ENCODE measurements at places on chromosomes 6 and 20.
A peak's percentile ranks its signal among the peaks of the same experiment; 100 is the strongest.

DNA sequence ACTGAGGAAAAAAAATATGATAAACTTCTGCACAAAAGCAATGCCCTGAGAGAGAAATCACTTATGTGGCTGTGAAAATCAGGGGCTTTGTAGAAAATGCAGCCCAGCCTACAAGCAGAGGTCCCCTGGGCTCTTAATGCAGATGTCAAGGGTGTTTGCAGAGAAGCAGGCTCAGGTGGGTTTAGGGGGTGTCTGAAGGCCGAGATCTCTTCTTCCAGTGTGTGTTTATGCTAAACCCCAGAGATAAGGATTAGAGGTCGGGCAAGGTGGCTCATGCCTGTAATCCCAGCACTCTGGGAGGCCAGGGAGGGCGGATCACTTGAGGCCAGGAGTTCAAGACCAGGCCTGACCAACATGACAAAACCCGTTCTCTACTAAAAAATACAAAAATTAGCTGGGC is 78.5 kb downstream of the TMEM242 start:
- DNase-seq, result no peak

- no peak for DNase-seq
These were observed 26.7 kb upstream of the CDKN1A start for GRCh38 chr6:36651659-36652379.

DNA sequence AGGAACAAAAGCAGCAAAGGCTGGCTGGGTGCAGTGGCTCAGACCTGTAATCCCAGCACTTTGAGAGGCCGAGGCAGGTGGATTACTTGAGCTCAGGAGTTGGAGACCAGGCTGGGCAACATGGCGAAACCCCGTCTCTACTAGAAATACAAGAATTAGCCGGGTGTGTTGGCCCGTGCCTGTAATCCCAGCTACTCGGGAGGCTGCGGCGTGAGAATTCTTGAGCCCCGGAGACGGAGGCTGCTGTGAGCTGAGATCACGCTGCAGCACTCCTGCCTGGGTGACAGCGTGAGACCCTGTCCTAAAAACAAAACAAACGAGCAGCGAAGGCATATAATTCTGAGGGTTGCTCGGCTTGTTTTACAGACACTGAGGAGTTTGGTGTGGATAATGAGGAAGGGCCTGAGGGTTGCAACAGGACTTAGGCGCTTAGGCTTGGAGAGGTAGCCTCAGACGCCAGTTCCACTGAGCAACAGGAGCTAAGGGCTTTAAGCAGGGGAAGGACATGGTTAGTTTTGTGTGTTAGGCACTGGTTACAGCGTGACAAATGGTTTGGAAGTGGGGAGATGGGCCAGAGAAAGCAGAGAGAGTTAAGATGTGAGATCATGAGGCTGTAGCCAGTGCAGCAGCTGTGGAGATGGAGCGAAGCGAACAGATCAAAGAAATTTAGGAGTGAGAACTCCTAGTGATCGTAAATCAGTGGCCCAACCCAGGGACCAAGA is 1.2 kb downstream of the MYH7B start:
- no peak for DNase-seq

GRCh38 chr6:166045173-166045859 is 122.3 kb downstream of the TBXT start:
- no peak for DNase-seq

GRCh38 chr6:132526461-132526860 is 11.6 kb upstream of the TAAR9 start:
- DNase-seq, result no peak

- no peak for DNase-seq
These were observed 86.8 kb upstream of the SNAP25 start for GRCh38 chr20:10131732-10132345.

DNA sequence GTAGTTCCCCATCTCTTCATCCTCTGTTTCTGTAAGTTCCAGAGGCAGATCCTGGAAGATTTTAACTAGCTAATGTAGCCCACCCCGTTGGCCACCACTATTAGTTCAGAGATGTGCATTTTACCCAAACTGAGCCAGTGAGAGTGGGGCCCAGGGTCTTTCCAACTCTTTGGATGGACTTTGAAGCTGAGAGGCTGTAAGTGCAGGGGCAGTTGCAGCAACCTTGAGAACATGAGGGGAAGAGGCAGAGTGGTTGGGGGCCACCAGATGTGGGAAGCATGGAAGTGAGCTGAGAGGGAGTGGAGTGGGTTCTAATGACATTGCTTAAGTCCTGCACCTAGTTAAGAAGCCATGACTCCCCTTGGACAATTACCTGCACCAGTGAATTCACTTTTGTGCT is 72.2 kb downstream of the CDH26 start:
- no peak for DNase-seq

DNA sequence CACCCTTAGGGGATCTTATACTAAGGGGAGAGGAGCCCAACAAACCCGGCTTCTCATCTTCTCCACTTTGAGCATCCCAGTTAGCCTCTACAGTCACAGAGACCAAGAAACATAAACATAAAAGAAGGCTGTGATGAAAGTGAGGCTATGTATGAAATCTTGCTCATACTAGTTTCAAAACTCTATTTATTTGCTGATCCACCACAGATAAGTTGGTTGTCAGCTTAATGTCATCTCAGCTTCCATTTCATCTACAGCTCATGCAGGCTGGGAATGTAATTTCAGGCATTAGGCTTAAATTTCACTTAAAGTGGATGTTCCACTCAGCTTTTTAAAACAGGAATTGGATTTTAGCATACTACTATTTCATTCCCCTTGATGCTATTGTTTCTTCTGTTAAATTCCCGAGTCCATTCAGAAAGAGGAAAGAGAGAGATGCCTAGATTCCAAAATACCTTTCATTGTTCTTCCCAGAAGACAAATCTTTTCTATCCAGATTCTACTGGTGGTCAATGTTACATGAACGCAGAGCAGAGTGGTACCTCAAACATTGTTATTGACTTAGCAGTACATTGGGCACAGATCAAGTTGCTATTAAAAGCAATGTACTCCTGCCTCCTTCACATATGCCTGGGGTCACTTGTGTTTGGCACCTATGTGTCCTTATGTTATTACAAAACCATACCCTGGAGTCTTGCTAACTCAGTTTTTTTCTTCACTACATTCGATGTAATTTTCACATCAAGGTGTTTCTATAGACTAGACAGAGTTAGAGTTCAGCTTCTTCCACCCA is 149.0 kb downstream of the HACE1 start:
- DNase-seq, result no peak

- DNase-seq, result no peak
These were observed 84.6 kb downstream of the EDN3 start for GRCh38 chr20:59385038-59385437.

- no peak for DNase-seq
These were observed 21.7 kb upstream of the MYT1 start for GRCh38 chr20:64142590-64142989.

GRCh38 chr20:63703976-63704748 is 3.6 kb downstream of the ARFRP1 start:
- no peak for DNase-seq

DNA sequence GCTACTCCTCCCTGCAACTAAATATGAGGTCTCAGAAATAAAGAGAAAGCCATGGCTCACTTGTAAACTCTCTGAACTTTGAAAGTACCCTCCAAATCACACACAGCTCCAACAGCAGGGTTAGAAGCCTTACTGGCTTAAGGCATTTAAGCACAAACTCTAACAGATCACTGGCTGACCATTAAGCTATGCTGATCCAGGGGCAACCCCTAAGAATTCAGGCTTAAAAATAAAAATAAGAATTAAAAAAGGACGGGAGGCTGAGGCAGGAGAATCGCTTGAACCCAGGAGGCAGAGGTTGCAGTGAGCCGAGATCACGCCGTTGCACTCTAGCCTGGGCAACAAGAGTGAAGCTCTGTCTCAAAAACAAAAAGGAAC is 21.8 kb downstream of the HLA-E start:
- DNase-seq, result peak; percentile 5

- no peak for DNase-seq
These were observed 147.0 kb downstream of the TBC1D32 start for GRCh38 chr6:121187200-121187832.

GRCh38 chr20:13302647-13303450 is 81.8 kb downstream of the ISM1 start:
- DNase-seq, result peak; percentile 67

DNA sequence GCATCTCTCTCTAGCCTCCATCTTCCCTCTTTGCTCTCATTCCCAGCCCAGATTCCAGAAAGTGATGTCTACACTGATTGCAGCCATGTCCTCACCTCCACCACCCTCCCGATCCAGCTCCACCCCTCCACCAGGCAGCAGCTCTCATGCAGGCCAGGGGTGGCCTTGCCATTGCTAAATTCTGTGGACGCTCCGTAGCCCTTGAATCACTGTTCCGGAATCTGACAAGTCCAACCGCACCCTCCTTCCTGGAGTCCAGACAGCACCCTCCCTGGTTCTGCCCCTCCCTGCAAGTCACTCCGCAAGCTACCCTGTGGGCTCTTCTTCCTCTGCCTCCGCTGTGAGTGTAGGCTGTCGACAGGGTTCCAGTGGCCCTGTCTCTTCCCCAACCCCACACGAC is 26.2 kb downstream of the TNXB start:
- DNase-seq, result no peak

GRCh38 chr6:64774881-64775280 is 932.1 kb downstream of the EYS start:
- DNase-seq, result no peak

DNA sequence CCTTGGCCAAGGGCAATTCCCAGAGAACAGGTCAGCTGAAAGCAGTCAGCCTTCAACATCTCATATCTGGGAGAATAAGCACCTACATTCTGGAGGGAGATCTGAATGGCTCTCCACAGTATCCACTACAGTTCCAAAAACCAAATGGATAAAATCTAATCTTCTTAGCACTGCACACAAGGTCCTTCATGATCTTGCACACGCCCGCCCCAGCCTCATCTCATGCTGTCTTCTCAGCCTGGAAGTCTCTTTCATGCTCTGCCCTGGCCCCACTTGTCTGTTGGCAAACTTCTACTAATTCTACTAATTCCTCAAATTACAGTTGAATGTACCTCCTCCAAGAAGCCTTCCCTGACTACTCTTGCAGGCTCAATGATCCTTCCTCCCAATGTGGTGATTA is 1.8 kb upstream of the TTBK1 start:
- DNase-seq, result no peak

GRCh38 chr6:12246900-12247299 is 43.3 kb upstream of the EDN1 start:
- DNase-seq, result no peak

DNA sequence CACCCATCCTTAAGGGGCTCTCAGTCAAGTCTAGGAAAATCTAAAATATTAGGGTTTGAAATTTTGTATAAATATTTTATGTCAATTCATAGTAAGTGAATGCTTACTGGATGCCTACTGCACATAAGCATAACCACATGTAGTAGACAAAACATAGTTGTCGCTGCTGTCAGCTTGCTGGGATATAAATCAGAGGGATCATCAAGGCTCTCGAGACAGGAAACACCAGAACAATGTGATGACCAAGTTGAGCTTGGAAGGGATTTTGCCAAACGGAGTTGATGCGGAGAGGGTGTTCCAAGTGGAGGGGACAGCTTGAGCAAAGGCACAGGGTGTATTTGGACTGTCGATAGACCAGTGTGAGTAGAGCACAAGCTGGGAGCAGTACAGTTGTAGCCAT is 105.8 kb upstream of the SUPT3H start:
- DNase-seq, result no peak

GRCh38 chr6:142570221-142570671 is 268.4 kb downstream of the ADGRG6 start:
- DNase-seq, result no peak

DNA sequence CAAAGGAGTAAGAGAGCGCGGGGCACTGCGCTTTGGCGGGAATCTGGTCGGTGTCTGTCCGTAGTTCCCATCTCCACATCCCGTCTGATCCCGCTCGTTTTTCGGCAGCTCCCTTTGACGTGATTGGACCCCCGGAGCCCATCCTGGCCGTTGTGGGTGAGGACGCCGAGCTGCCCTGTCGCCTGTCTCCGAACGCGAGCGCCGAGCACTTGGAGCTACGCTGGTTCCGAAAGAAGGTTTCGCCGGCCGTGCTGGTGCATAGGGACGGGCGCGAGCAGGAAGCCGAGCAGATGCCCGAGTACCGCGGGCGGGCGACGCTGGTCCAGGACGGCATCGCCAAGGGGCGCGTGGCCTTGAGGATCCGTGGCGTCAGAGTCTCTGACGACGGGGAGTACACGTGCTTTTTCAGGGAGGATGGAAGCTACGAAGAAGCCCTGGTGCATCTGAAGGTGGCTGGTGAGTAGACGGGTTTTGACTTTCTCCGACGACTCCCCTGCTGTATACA is 1.4 kb downstream of the BTN1A1 start:
- peak; percentile 56 for DNase-seq

- no peak for DNase-seq
These were observed 243.3 kb upstream of the MOCS1 start for GRCh38 chr6:40177598-40177997.

DNA sequence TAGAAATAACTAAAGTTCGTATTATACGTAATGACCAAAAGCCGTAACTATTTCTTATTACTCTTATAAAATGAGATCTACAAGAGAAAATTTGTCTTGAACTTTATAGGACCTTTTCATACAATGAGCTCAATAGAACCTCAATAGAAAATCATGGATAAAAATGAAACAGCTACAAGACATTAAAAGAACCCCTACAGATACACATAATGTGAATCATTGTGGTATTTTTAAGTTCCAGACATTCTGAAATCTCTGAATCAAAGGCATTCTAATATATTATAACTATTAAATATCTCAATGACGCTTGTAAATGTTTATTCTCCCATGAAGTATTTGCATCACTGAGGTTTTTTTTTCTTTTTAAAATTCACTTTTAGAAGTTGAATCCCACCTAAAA is 22.2 kb upstream of the POU3F2 start:
- no peak for DNase-seq

GRCh38 chr6:101818051-101818450 is 424.5 kb downstream of the GRIK2 start:
- no peak for DNase-seq

DNA sequence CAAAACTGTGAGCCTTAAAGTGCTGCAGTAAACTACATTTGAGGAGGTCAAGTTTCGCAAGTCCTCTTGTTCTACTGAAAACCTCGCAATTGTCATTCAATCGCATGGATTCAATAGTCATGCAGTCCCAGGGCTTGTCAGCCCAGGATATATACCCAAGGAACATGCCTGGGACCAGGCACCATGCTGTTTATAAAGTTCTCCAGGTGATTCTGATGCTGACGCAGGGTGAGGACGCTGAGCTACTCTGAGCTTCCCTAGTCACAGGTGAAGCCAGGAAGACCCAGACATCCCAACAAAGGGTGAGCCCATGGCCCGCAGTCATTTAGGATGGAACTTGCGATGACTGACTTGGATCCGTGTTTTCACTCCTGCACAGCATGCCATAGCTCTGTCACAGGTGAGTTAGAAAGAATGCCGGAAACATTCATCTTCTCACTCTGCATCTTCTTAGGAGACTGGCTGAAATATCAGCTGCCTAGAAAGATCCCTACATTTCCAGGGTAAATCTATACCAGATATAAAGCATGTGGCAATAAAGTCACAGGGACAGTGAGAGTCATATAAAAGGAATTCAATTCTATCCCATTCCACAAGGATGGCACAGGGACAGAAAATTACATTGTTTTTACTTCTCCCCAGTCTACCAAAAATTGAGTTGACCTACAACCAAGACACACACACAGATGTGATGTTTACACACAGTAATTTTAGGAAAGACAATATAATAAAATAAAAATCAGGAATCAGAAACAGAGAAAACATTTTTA is 27.0 kb upstream of the SSTR4 start:
- DNase-seq, result no peak

GRCh38 chr20:20740541-20740940 is 28.1 kb upstream of the RALGAPA2 start:
- no peak for DNase-seq

GRCh38 chr6:156280065-156280464 is 497.1 kb upstream of the ARID1B start:
- DNase-seq, result no peak

Data from activated naive CD4-positive, alpha-beta T cell treated with anti-CD3 and anti-CD28 coated beads for 36 hours (primary cell).